ENCODE measurements at places on chromosomes 7 and 10. TPM values are rescaled to one million over a fixed set of nuclear protein-coding genes. Genes with fewer than 3 reads are reported as not detected.

Gene LRRC4
- 0.10 TPM for polyA plus RNA-seq

Gene PON3
- not detected for polyA plus RNA-seq

Gene LIPJ
- not detected for polyA plus RNA-seq

Gene ZNF239
- 5.8 TPM for polyA plus RNA-seq

Gene AKR1C2
- 0.98 TPM for polyA plus RNA-seq

Gene CAV1
- polyA plus RNA-seq: 2,064 TPM

Gene CCL24
- polyA plus RNA-seq: not detected

Gene TIMM23B
- polyA plus RNA-seq: 16.2 TPM

Gene CROT
- 9.7 TPM for polyA plus RNA-seq

Gene CYP2C18
- not detected for polyA plus RNA-seq

GRCh38 chr7:134649226-134649775 lies 2.6 kb downstream of the BPGM start:
- DNase-seq: no peak

- DNase-seq: no peak
Measured at GRCh38 chr7:71345117-71345884, 213.4 kb downstream of the GALNT17 start.

GRCh38 chr10:33327751-33328150 lies 6.7 kb downstream of the NRP1 start:
- DNase-seq: no peak

DNA sequence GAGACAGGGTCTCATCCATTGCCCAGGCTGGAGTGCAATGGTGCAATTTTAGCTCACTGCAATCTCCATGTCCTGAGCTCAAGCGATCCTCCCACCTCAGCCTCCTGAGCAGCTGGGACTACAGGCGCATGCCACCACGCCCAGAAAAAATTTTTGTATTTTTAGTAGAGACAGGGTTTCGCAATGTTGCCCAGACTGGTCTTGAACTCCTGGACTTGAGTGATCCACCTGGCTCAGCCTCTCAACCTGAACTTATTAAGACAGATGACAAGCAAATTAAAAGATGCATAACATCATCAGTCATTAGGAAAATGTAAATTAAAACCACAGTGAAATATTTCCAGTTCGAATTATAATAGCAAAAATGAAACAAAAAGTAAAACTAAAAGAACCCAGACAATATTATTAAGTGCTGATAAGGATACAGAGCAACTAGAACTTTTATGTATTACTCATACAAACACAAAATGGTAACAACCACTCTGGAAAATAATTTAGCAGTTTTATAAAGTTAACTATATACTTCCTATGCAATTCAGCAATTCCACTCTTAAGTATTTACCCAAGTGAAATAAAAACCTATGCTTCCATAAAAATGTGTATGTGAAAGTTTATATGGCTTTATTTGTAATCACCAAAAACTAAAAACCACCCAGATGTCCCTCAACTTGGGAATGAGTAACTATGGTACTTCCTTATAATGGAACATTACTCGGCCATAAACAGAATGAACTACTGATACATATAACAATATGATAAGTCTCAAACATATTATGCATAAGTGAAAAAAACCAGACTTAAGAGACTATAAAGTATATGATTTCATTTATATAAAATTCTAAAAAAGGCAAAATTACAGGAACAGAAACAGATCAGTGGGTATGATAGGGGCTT lies 15.3 kb downstream of the ZFAND4 start:
- DNase-seq: no peak

DNA sequence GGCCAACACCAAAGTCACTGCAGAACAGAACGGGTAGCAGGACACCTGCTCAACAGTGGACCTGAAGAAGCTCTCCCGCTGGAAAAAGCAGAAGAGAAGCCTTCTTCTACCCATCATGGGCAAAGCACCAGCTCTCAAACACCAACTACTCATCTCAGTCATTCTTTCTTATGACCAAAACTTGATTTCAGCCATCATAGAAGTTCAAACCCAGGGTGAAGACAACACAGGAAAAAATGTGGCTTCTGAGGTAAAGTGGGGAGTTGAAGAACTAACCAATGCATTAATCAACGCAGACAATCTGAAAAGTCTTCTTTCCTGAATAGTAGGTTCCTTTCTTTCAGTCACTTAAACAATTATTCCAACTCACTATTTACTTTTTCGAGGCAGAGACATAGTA lies 83.3 kb downstream of the ELMO1 start:
- DNase-seq: no peak

DNA sequence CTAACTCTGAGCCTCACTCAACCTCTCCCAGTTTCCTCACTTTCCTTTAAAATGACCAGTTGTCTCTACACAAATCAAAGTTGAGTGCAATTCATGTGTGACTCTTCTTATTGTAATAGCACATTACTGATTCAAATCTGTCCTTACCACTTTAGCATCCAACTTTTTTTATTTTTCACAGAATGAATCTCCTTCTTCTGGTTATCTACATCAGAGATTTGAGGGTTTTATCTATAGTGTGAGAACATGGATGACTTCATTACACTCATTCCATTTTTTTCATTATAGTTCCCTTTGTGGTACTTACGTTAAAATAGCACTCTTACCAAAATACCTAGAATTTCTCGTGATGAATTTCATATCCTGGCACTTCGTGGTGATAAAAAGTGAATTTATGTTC lies 43.3 kb downstream of the RTKN2 start:
- DNase-seq: no peak

GRCh38 chr7:70143075-70144044 lies 545.1 kb downstream of the AUTS2 start:
- DNase-seq: peak; percentile 26

- no peak for DNase-seq
Measured at GRCh38 chr7:125847692-125848091, 918.1 kb upstream of the POT1 start.

GRCh38 chr10:92848037-92848440 lies 281 bp upstream of the EXOC6 start:
- no peak for DNase-seq

DNA sequence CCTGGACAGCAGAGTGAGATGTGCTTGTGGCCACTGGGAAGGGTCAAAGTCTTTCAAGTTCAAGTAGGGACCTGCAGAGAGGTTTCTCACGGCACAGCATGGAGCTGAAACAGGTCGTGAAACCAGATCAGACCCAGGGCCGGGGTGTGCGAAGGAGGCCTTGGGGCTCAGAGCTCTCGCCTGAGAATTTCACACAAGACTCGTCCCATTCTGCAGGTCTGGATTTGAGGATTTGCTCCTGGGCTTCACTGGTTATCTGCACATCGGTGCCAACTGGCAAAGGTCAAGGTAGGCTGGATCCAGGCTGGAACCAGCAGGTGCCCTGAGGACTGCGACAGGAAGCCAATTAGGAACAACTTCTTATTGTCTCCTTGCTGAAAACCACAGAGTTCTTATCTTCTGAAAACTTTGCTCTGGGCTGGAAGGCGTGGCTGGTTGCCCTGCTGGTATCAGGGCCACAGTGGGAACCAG lies 24.0 kb upstream of the GTF2I start:
- DNase-seq: no peak

GRCh38 chr7:13057462-13058200 lies 370.2 kb downstream of the ARL4A start:
- no peak for DNase-seq

Data from BJ (cell line).